Cortex of kidney (tissue), 1 donor: ENCODE measurements at places on chromosomes 2 and 18.

GRCh38 chr18:43876286-43876685 is 599.0 kb upstream of the SYT4 start:
- DNase-seq, result no peak

DNA sequence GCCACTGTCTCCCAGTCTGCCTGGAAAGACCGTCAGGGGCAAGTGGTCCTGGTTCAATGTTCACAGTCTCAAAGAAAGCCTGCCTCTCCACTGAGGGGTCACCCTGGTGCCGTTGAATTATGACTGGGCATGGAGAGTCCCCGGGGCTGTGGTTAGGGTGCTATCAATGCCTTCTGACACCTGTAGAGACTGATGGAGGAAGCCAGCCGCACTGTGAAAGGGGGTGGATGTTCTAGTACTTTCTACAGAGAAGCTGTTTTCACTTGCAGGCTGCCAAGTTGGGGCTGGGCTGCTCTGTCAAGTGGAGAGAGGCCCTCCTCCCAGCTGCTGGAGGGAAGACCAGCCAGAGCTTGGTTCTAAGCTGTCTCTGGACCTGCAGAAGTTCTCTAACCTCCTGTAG is 80.5 kb downstream of the BCL2L11 start:
- DNase-seq, result no peak

GRCh38 chr2:127027715-127028114 is 79.2 kb downstream of the BIN1 start:
- DNase-seq, result no peak

DNA sequence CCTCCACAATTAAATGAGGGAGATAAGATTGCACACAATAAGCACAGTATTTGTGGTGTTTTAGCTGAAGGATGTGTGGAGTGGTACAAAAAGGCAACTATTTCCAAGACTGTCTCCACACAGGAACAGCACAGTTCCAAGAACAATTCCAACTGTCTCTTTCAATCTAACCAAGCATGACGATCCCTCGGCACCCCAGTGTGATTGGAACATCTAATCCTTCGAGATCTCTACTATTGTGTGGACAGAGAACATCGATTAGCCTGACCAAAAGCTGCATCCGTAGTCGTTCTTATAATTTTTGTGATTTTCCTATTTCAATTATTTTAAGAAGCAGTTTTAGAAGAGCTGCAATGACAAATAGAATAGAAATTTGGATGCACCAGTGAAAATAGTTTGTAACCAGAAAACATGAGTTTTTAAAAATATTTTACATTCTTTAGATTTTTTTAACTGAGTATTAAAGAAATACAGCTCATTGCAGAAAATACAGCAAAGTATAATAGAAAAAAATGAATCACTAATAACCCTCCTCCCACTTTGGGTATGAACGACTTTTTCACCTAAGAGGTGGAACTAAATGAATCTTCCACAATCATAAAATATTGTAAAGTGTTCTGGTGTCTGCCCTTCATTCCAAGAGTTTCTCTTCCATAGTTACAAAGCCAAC is 76.4 kb upstream of the CABLES1 start:
- DNase-seq, result no peak

GRCh38 chr2:119204525-119204924 is 19.1 kb upstream of the STEAP3 start:
- DNase-seq, result no peak

- DNase-seq, result no peak
These were observed 308.8 kb downstream of the PRKCE start for GRCh38 chr2:45960057-45960863.

GRCh38 chr18:5963267-5963666 is 67.9 kb upstream of the TMEM200C start:
- DNase-seq, result no peak

DNA sequence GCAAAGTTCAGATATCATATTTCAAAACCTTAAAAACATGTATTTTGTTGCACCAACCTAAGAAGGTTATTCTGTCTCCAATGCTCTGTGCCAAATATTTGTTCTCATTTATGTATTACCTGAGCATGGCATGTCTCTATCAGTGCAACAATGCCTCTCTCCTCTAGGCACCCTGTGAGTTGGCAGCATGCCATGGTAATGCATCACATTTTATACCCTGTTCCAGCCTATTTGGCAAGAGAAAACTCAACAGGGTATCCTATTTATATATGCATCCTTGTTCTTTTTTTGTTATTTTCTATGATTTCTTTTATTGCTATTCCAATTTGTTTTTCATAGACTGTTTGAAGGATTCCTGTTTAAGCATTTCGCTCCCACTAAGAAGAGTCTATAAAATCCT is 126.3 kb upstream of the NRXN1 start:
- no peak for DNase-seq

DNA sequence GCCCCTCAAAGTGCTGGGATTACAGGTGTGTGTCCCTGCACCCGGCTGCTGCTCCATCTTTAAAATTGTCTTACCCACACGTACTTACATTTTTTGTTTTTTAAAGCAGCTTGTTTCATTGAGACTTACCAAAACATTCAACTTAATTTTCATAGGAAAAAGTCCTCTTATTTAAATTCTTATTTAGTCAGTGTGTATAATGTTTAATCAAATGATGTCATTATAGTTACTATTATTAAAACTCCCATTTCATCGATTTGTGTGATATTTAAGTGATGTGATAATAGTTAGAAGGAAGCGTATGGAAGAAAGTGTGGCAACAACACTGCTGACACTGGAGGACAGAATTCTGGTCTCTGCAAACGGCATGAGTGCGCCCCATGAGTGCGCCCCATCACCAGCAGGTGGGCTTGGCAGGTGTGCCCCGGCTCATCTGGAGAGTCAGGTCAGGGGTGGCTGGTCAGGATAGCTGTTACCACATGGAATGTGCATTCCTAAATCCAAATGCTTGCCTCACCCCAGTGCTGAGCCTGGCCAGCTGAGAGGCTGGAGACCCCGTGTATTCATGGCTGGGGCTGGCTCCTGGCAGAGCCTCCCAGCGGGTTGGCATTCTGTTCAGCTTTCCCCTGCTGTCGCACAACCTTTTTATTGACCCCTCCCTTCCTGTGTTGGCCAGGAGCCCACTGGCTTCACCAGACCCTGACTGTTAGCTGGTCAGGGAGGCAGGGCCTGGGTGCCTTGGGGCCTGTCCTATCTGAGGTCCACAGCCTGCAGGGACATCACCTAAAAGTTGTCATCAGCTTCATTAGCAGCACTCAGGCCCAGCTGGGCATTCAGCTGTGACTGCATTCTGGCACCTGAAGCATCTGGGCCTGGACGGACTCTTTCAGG is 79.7 kb downstream of the AGAP1 start:
- no peak for DNase-seq

DNA sequence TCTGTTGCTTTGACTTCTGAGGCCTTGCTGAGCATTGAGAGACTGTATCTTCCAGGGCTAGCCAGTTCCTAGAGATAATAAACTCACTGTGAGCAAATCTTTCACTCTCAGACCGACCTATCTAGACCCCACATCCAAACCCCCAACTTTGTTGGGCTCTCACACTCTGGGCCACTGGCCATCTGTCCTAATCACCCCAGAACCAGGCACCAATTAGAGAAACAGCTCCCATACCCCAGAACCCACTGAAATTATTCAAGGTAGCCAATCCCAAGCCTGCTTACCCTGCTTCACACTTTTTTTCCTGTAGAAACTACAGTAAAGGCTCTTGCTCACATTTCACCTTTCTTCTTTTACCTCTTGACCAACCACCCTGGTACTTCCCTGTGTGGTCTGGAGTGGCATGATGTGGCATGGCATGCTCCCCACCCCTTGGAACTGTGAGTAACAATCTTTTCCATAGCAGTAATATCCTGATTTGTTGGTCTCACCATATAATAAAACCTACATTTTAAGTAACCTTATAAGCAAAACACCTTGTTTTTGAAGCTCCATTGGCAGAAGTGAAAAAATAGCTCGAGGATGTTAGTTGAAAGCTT is 55.2 kb downstream of the ANKRD12 start:
- DNase-seq, result no peak
